ENCODE measurements at places on chromosomes 4 and X. TPM values are rescaled to one million over a fixed set of nuclear protein-coding genes. Genes with fewer than 3 reads are reported as not detected.

The SUPT20HL2 gene
- total RNA-seq: not detected

GRCh38 chrX:40473460-40474204 is 107.1 kb upstream of the ATP6AP2 start:
- no peak for DNase-seq

DNA sequence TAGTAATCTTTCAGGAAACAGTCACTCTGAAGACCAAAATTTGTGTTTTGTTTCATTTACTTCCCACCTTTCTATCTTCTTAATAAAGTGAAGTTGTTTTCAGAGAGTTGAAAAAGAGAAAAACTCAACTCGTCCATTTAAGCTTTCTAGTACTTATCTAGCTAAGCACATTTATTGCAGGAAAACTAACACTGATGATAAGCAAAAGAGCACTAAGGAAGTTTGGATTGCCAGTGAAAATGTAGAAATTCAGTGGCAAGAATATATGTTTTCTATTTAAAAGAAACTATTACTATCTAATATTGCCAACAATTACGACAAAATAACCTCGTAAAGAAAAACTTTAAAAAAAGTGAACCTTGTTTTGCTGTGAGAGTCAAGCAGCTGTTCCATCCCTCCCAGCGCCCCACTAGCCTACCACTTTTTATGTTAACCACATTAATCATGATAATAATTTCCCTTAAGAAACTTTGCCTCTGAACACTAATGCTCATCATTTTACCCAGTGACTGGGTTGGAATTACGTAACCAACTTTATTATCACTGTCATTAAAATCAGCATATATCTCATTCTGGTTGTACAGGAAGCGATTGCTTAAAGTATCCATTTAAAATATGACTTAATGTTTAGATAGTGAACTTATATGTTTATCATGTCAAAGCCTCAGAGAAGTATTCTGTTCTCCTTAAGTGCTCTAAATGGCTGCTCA is 24.8 kb downstream of the SPRY1 start:
- no peak for DNase-seq

DNA sequence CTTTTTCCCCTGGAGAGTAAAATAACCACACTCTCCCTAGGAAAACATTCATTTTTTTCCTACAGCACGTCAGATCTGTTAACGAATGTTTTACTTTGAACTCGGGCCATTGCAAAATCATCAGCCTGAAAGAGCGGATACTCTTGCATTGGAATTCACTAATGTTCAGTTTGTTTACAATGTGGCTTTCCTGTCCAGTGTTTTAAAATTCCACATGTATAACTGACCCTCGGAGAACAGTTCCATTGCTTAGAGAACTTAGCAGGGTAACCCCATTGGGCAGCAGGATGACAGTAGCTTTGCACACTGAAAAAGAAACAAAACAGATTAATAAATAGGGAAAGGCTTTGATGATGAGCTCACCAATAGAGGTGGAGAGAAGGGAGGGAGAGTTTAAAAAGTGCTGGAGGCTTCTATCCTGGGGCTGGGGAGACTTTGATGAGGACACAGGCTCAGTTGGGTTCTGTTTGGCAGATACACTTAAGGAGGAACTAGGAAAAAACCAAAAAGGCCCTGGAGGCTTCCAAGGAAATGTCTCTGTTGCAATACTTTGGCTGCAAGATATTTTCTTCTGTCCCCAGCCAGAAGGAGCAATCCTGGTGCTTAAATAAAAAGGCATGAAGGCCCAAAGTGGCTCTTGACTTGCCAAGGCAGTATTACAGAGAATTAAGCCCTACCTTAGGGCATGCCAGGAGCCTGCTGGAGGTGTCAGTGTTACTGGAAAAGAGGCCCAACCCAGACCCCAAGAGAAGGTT is 143.1 kb downstream of the ARSF start:
- DNase-seq: no peak

DNA sequence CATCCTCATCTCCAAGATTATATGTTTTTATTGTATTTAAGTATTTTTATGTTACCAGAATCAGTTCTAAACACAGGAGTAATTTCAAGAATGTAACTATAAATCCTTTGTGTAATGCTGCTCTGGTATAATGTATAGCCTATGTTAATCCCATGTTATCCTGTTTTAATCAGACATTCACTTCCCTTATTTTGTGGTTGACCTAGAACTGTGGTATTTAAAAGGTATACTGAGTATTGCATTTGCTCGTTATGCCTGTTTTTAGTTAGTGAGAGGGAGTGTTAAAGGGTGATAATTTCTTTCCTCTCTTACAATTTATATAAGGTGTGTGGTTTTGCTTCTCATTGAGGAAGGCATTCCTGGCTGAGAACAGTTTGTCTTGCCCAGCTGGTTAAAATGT is 26.2 kb downstream of the MTM1 start:
- DNase-seq: no peak

DNA sequence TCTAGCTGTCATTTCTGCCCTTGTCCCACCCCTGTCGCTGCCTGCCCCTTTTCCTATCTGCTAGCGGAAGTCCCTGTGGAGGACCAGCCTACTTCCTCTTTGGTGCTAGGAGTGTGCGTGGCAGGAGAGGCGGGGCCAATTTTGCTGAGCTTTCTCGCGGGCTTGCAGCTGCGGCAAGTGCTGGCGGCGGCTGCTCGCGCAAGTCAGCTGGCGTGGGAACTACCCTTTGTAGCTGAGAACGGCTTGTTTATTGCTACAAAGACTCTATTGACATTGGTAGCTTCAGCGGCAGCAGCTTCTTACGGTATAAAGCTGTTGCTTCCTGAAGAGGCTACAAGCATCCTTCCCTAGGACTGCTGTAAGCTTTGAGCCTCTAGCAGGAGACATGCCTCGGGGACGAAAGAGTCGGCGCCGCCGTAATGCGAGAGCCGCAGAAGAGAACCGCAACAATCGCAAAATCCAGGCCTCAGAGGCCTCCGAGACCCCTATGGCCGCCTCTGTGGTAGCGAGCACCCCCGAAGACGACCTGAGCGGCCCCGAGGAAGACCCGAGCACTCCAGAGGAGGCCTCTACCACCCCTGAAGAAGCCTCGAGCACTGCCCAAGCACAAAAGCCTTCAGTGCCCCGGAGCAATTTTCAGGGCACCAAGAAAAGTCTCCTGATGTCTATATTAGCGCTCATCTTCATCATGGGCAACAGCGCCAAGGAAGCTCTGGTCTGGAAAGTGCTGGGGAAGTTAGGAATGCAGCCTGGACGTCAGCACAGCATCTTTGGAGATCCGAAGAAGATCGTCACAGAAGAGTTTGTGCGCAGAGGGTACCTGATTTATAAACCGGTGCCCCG is at the start of gene MAGEH1:
Gene MAGEH1, plus strand, starts transcription at position 138 of the 843 bp plus-strand sequence. Its CDS starts 248 bp downstream, at position 386.
- peak; percentile 93 for DNase-seq

DNA sequence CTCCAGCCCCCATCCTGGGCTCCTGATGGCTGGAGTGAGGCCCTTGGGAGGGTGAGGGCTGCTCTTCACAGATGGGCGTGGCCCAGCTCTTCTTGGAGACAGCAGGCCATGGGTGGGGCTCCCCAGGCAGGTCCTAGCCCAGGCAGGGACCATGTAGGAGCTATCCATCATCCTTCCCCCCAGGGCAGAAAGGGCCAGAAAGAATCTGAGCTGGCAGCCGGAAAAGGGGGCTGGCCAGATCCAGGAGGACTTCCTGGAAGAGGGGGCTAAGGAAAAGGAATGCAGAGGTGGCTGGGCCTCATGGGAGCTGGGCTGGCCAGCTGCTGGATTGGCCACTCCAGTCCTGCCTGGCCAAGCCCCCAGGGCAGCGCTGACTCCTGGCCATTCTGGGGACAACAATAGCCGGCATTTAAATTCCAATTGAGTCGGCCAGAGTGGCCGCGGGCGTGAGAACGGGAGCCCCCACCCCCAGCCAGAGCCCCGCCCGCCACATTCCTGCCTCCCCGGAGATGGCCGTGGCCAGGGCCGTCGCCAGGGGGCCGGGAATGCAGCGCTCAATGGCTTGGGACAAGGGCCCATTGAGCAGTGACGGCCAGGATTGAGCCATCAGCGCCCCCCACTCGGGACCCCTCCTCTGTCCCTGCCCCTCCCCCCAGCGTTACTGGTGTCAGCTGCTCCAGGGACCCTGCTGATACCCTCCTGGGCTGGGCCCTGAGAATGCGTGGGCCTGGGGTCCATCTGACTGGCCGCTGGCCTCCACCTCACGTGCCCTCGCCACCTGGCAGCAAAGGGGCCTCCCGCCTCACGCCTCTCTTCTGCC is 15.1 kb upstream of the FGFR3 start:
- DNase-seq: no peak

DNA sequence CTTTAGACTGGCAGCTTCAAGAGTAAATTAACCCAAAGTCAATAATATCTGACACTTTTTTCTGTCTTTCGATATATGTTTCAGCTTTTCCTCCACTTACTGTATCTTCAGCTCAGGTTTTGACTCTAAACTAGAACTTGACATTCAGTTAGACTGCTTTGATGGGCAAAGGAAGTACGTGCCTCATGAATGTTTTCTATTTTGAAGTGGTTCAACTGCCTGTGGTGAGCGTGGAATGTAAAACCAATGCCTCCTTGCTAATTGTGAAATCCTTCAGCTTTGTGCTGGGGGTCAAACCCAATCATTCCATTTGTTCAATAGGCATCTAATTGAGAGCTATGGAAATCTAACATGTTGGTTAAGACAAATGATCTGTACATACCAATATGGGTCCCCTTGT is 857.0 kb upstream of the HTR2C start:
- no peak for DNase-seq

The IRS4 gene
- total RNA-seq: not detected

DNA sequence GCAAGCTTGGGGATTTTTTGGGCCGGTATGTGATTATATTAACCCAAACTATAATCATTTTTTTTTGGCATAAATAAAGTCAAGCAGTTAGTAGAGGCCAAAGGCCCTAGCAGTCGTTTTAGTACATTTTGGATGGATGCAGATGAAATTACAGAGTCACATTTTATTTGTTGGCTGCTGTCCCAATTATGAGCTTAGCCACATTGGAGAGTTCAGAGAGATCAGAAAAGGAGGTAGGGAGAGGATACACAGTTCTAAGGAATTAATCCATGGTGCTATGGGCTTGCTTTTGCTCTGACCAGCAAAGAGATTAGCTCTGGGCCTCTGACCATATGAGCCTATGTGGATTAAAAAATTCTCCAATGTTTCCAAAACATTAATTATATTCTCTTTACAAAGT is 395.1 kb downstream of the RAPGEF2 start:
- no peak for DNase-seq

DNA sequence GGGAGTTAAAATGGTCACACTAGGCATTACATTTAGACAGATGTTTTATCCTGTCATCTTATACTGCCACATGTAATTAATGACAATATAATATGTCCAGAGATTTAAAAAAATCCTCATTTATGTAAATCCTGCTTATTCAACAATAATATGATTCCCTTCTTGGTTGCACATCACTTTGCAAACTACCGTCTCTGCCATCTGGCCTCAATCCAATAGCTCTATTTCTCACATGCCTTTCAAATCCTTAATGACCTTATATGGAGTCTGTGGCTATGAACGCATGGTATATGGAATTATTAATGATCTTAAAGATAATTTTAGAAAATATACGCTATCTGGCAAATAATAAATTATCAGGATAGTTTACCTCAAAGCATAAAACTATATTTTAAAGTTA is 144.5 kb downstream of the NPNT start:
- DNase-seq: no peak

The RASGEF1B gene
- total RNA-seq: 32.2 TPM

- DNase-seq: no peak
Measured at GRCh38 chr4:110075083-110075738, 123.2 kb downstream of the ELOVL6 start.

Data from spleen (tissue), 13 donors.